NB4 (cell line): ENCODE measurements at places on chromosomes 2 and 18.

GRCh38 chr2:207121784-207122183 lies 44.0 kb downstream of the KLF7 start:
- DNase-seq = no peak

- no peak for DNase-seq
Measured at GRCh38 chr2:104312684-104313083, 541.2 kb upstream of the POU3F3 start.

- peak; percentile 68 for DNase-seq
Measured at GRCh38 chr2:231541645-231542044, 11.4 kb upstream of the NMUR1 start.

DNA sequence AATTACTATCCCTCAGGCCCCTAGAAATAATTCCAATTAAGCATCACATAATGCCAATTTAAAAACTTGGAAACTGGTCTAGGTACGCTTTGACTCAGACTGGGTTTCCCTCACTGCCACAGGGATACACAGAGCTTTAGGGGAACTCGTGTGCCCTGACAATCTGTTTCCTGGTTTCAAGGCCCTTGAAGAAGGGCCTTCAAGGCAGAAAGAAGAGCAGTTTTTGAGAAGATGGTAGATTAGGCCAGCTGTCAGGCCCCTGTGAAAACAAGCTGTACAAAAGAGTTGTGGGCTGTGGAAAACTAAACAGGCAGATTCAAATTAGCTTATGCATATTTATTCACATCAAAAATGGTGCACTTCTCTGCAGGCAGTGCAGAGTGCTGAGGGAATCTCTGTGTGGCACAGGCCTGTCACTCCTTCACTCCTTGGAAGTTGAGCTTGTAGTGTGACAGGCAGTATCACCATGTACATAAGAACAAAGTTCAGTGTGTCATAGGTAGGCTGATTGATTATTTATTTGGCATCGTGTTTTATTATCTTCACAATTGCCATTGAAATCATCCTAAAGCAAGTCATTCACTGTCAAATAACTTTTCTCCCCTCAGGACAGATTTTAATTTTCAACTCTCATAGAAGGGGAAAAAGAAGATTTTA lies 614.4 kb upstream of the GYPC start:
- DNase-seq = no peak

DNA sequence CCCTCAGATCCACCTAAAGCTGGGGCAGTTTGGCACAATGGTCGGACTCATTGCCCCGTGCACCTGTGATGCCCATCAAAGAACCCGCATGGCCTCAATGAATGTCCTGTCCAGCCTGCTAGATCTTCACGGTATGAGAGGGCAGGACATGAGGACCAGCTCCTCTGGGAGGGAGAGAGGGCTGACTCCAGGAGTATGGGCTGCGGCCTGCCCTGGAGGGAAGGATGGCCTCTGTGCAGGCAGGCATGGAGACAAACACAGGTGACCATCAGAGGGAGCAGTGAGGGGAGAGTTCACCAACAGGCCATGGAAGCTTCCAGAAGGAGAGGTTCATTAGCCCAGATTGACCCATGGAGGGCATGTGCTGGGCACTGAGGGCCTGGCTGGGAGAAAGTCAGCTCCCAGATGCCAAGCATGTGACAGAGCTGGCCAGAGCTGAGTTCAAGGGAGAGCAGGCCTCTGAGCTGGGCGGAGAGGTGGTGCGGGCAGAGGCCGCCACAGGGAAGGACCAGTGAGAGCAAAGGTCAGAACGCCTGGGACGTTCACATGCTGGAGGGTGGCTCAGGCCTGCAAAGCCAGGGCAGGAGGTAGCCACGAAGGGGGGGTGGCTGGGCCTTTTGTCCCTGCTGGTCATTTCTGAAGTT lies 36.2 kb downstream of the HJURP start:
- no peak for DNase-seq

- no peak for DNase-seq
Measured at GRCh38 chr2:238642973-238643372, 204.9 kb upstream of the TWIST2 start.

- DNase-seq = no peak
Measured at GRCh38 chr18:6376433-6377229, 38.1 kb downstream of the L3MBTL4 start.

- DNase-seq = no peak
Measured at GRCh38 chr18:29648891-29649290, 1393.7 kb downstream of the DSC3 start.

DNA sequence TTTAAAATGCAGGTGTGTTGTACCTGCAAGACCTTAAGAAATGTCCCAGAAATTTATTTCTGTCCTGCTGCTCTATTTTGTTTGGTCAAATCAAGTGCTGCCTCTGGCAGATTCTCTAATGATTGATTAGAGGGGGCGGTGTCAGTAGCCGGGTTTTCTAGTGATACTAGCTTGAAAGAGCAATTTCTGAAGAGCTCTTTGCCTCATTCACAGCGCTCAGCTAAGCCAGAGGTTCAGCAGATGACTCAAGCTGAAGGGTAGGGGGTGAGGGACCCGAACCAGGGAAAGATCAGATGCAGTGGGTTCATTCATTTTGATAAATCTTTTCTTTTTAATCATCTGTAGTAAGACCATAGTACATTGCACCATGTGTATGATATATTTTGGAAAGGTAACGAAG lies 15.0 kb downstream of the ZBTB7C start:
- no peak for DNase-seq

GRCh38 chr18:44502221-44502620 lies 178.5 kb upstream of the SETBP1 start:
- no peak for DNase-seq

DNA sequence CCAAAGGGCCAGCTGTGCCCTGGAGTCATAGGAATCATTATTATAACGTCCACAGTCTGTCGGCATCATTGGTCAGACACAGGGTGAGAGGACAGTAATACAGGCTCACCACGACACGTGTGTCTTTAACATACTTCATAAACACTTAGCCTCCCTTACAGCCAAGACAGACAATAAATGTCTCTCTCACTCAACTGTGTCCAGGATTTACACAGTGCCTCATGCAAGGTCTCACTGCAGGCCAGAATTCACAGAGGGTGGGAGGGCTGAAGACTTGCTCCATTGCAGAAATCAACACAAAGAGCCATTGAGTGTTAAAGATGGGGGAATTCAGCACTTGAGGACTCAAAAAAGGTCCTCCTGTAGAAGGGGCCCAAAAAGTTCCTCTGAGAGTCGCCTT lies 210.5 kb downstream of the BCL2 start:
- no peak for DNase-seq

DNA sequence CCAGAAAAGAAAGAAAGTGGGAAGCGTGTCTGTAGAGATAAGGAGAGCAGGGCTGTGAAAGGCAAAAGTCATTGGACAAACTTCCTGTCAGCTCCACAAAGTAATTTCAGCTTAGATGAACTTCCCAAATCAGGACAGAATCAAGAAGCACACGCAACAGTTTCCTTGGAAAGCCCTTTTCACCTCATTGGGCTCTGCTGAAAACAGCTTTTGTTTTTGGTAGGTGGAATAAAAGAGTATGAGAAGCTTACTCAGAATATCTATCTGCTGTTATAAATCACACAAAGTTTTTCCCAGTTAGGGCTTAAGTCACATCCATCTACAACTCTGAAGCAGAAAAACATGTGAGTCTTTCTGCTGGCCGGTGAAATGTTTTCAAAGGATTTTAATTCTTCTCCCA lies 42.4 kb upstream of the EFEMP1 start:
- DNase-seq = no peak

- DNase-seq = no peak
Measured at GRCh38 chr2:172978063-172978383, 97.6 kb upstream of the MAP3K20 start.

GRCh38 chr18:58624011-58624410 lies 4.9 kb downstream of the ALPK2 start:
- no peak for DNase-seq

GRCh38 chr2:189593115-189593514 lies 12.5 kb upstream of the SLC40A1 start:
- no peak for DNase-seq
